ENCODE measurements at places on chromosomes 4 and X.

GRCh38 chrX:134377537-134377936, 82.4 kb upstream of the HPRT1 start:
- no peak for DNase-seq

- no peak for DNase-seq
Observed at GRCh38 chr4:127394516-127394915, 238.2 kb upstream of the INTU start.

- no peak for DNase-seq
Observed at GRCh38 chr4:169305651-169306050, 34.9 kb upstream of the SH3RF1 start.

DNA sequence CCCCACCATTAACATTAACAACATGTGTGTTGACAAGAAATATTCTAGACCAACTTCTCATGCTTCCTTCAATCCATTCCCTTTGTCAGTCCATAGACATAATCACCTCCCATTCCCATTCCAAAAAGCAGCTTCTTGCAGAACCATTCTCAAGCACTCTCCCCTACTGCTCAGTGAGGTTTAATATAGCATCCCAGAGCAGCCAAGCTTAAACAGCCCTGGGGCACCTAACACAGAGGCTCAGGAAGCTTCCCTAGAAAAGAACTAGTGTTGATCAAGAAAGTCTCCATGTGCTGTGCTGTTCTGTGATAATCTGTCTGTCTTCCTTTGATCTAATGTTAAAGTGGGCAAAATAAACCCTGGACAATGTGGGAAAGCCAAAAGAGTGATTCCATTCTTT, 174.2 kb upstream of the NOCT start:
- DNase-seq: no peak

Measured in GM12891 (cell line).